Stimulated activated CD8-positive, alpha-beta memory T cell treated with anti-CD3 and anti-CD28 coated beads, Interleukin-7, amount 100 ng/mL, for 1 hour (primary cell): ENCODE measurements at places on chromosomes 3 and 15.
A peak's percentile ranks its signal among the peaks of the same experiment; 100 is the strongest.

DNA sequence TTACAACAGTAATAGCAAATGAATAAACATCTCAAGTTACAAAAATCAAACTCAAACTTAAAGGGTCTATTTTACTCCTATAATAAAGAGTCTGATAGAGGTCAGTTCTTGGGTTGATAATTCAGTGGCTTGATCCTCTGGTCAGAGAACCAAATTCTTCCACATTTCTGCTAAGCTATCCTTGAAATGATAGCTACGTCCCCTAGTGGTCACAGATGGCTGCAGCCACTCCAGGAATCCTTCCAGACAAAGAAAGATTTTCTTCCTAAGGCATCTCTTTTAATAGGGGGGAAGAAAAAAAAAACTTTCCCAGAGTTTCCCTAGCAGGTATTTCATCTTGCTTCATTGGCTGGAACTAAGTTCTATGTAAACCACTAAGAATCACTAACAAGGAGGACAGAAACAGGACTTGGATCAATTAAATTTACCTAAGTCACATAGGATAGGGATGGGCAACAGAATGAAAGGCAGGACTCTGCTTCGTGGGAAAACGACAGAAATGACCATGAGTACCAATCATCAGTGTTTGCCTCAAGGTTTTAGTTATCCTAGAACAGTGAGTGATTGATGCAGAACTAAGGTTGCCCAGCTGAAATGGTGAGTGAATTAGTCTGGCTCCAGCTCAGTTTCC lies 160.7 kb downstream of the STAC start:
- DNase-seq, result no peak

DNA sequence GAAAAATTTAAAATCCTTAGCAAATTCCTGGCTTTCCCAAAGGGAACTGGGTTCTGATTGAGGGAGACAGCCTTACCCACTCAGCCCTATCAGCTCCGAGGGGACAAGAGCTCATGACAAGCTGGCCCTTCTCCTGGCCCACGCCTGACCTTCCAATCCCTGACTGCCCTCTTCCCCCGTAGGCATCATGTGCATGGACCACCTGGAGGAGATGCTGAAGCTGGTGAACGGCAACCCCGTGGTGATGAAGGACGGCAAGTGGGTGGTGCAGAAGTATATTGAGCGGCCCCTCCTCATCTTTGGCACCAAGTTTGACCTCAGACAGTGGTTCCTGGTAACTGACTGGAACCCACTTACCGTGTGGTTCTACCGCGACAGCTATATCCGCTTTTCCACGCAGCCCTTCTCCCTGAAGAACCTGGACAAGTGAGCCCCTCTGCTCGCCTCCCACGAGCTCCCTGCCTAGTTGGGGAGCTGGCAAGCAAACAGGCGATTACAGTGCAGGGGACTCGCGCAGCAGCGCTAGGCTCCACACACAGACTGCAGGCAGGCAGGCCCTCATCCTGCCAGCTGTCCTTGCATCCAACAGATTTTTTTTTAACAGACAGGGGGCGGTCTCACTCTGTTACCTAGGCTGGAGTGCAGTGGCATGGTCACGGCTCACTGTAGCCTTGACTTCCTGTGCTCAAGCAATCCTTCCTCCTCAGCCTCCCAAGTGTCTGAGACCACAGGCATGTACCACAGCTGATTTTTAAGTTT lies 16.8 kb downstream of the RPUSD3 start:
- no peak for DNase-seq

GRCh38 chr3:85151555-85151954 lies 192.8 kb downstream of the CADM2 start:
- no peak for DNase-seq

DNA sequence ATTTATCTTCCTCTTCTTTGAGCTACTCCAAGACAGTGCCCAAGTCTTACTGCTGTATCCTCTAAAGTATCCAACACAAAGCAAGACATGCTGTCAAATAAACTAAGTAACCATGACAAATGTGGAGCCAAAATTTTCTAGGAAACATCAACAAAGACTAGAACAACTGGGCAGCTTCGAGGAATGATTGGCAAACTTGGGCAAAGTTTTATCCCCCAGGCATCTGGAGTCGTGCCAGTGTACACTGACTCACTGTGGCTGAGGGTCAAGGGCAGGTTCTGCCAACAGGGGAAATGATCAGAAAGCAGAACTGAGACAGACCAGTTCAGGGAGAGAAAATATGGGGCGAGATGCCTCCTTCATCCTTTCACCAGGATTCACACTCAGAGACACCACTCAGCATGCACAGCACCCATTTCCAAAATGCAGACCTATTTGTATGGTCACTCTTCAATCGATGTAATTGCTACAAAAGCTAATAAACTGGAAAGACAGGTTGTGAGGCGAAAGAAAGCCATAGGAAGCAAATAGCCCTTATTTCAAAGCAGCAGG lies 65.8 kb downstream of the MB21D2 start:
- DNase-seq, result no peak

DNA sequence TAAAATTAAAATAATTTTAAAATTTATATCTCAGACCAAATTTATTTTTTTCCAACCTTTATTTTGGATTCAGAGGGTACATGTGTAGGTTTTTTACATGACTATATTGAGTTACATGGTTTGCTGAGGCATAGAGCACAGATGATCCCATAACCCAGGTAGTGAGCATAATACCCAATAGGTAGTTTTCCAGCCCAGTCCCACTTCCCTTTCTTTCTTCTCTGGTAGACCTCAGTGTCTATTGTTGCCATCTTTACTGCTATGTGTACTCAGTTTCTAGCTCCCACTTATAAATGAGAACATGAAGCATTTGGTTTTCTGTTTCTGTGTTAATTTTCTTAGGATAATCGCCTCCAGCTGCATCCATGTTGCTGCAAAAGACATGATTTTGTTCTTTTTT lies 338.1 kb downstream of the EFHB start:
- no peak for DNase-seq

GRCh38 chr15:88397506-88397905 lies 69.7 kb downstream of the MRPL46 start:
- DNase-seq, result no peak

- no peak for DNase-seq
These were observed 86.6 kb downstream of the SNRK start for GRCh38 chr3:43372809-43373559.

GRCh38 chr15:100338971-100339444 lies 2.8 kb downstream of the ADAMTS17 start:
- DNase-seq, result peak; percentile 33

- no peak for DNase-seq
These were observed 85.6 kb downstream of the PDCD6IP start for GRCh38 chr3:33883951-33884561.

- DNase-seq, result no peak
These were observed 100.0 kb downstream of the THSD4 start for GRCh38 chr15:71215126-71215894.

DNA sequence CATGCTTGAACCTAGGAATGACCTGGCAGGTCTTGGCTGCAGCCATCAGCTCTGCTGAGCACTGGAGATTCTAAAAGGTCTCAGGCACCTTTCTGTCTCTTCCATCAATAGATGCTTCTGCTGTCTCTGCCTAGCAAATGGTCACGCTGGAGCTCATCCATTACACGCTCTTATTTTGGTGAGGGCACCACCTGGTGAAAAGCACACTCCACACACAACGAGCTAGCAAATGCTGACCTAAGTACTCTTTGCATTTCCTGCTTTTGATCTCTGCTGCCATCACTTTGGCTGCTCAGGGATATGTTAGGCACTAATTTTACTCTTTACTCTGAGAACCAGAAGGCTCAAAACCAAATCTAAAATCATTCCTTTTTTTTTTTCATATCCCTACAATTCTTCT lies 91.3 kb downstream of the RAB11A start:
- no peak for DNase-seq

- no peak for DNase-seq
These were observed 101.1 kb downstream of the GREM1 start for GRCh38 chr15:32818758-32819447.

DNA sequence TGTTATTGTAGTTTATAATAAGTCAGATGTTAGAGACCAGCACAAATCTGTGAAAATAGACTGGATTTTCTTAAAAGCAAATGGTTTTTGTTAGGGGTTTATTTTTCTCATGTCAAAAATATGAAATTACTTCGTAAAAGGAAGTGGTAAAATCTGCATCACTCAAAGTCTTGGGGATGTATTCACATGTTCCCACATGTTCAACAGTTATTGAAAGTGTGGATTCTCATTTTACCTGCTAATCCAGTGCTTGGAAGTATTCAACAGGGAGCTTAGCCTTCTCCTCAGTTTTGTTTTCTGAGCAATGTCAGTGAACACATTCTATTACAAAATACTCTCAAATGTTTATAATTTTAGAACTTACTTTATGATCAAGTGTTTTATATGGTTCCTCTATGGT lies 352.0 kb downstream of the SOX2 start:
- DNase-seq, result no peak

DNA sequence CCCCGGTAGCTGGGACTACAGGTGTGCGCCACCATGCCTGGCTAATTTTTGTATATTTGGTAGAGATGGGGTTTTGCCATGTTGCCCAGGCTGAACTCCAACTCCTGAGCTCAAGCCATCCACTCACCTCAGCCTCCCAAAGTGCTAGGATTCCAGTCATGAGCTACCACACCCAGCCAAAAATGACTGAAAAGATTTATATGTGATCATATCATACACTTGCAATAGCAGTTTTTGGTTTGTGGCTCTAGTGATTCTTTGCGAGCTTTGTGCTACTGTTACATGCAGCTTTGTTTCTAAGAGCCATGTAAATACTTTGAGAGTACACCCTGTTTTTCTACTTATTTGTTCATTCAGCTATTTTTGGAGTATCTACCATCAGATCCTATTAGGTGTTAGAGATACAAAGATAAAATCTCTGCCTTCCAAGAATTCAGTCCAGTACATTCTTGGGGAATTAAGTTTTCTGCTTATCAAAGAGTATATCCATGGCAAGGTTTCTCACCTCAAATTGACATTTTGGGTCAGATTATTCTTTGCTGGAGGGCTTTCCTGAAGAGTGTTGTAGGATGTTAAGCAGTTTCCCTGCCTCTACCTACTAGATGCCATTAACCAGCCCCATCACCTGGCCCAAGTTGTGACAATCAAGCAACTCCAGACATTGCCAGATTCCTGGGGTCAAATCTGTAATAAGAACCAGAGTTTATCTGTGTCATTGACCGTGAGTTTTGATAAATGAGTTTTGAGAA lies 15.0 kb downstream of the SNAP23 start:
- no peak for DNase-seq

DNA sequence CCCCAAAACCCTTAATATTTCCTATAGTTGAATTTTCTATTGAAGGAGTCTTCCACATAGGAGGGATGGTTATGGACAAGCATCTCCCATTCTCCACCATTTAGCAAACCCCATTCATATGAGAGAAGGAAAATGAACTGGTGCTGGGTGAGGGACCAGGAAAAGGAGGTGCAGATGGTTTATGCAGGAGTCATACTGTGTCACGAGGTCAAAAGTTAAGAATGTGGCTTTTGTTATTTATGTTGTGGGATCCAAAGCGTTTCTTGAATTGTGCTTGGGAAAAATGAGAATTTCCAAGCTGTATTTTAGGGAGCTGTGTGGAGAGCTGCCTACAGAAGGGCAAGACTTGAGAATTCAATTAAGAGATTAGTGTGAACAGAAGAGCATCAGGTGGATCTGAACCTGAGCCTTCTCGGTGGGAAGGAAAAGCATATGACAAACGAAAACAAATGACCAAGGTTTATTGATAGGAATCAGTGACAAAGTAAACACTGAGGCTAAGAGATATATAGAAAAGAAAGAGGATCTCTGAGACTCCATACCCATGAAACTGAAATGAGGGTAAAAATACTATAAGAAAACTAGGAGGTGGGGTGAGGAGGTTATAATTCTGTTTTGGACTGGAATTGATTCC lies 473.3 kb upstream of the NR2F2 start:
- DNase-seq, result no peak

DNA sequence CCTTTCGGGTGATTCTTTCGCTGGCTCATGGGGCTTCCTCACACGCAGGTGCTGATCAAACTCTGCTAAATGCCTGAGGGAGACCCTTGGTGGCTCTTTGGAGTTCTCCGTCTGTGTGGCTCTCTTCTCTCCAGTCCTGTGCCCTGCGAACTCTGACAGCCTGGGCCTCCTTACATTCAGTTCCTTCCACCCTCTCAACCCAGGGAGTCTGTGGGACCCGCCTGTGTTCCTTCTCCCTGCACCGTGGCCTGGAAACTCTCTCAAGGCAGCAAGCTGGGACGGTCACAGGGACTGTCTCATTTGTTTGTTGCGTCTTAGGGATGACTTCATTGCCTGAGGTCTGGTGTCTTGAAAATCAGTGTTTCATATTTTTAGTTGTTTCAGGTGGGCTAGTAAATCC lies 37.0 kb upstream of the CORO2B start:
- DNase-seq, result no peak

- DNase-seq, result no peak
These were observed 252.0 kb downstream of the NR2F2 start for GRCh38 chr15:96582473-96582872.

GRCh38 chr3:53675022-53675697 lies 171.1 kb downstream of the CHDH start:
- DNase-seq, result no peak

GRCh38 chr3:58488967-58489366 lies 2.9 kb upstream of the KCTD6 start:
- no peak for DNase-seq

GRCh38 chr3:21672303-21672702 lies 78.7 kb downstream of the ZNF385D start:
- DNase-seq, result no peak

DNA sequence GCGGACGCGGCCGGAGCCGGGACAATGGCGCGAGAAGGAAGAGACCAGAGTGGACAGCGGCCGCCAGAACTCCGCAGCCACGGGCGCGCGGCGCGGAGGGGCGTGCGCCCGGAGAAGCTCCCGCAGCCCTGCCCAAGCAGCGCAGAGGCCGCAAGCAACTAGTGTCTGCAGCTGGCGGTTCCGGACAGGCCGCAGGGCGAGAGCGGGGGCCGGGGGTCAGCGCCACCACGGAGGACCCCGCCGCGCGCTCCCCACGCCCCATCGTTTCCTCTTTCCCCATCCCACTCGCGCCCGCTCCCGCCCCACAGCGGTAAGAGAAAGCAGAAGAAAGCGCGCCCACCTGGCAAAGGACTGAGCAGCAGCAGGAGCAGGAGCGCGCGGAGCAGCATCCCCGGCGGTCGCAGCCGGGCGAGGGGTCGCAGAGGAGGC lies 440 bp downstream of the PRTG start:
- no peak for DNase-seq

GRCh38 chr15:66701422-66702034 lies 508 bp upstream of the SMAD6 start:
- DNase-seq, result peak; percentile 8

DNA sequence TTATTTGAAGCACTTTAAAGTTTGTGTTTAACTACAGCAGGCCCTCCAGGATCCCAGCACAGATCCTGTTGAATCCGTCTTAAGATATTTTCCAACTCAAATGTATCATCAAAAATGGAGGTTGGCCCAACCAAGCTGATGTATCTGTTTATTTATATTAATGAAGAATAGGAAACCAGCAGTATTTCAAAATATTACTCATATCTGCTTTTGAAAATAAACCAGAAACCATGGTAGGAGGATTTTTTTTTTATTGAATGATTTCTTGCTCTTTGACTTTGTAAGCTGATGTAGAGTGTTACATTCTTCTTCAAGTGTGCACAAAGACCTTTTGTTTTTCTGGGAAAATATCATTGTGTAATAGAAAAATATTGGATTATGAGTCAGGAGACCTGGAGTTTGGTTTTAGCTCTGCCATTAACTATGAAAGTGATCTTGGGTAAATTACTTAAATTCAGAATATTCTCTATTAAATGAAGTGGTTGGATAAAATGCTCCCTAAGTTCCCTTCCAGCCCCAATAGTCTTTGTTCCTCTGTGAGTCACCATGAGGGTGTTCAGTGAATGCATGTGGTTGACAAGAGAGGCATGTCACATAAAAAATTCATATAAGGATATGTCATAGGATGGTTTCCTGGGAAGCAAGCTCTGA lies 221.3 kb upstream of the GAP43 start:
- no peak for DNase-seq

GRCh38 chr15:78225783-78226541 lies 8.4 kb downstream of the ACSBG1 start:
- DNase-seq, result no peak
